Skin of body (tissue), 3 donors: ENCODE measurements at places on chromosomes 12 and 14. TPM values are rescaled to one million over a fixed set of nuclear protein-coding genes. Genes with fewer than 3 reads are reported as not detected.

The MIP gene
- not detected for total RNA-seq

The RNF31 gene
- total RNA-seq: 24.2 TPM

The RALGAPA1 gene
- total RNA-seq: 110 TPM

The C12orf60 gene
- total RNA-seq: 1.4 TPM

The ZFHX2 gene
- 0.39 TPM for total RNA-seq

The TMEM253 gene
- 0.39 TPM for total RNA-seq

The PRIMA1 gene
- 0.99 TPM for total RNA-seq

The COCH gene
- 7.9 TPM for total RNA-seq

The FOXN3 gene
- 46.9 TPM for total RNA-seq

The FAM222A gene
- total RNA-seq: 1.4 TPM

The HOXC12 gene
- total RNA-seq: 0.30 TPM

The SLC25A47 gene
- not detected for total RNA-seq

The CCDC177 gene
- total RNA-seq: not detected

The TAS2R8 gene
- not detected for total RNA-seq

The DEGS2 gene
- 7.4 TPM for total RNA-seq

The NOVA1 gene
- total RNA-seq: 11.5 TPM

The SRRM4 gene
- total RNA-seq: 0.10 TPM

The RGS6 gene
- total RNA-seq: 3.9 TPM

The MMP17 gene
- 8.5 TPM for total RNA-seq

The CYP27B1 gene
- 0.79 TPM for total RNA-seq

The MSI1 gene
- total RNA-seq: 0.99 TPM

The SLC10A1 gene
- not detected for total RNA-seq

The MMAB gene
- 17.9 TPM for total RNA-seq

The OTUB2 gene
- 2.9 TPM for total RNA-seq

The P2RX2 gene
- not detected for total RNA-seq

The NFYB gene
- total RNA-seq: 17.6 TPM

The SLC39A2 gene
- 9.5 TPM for total RNA-seq

The VWF gene
- total RNA-seq: 51.8 TPM

The C1R gene
- 78.8 TPM for total RNA-seq

The FAM186B gene
- 0.59 TPM for total RNA-seq

The R3HDM2 gene
- 32.9 TPM for total RNA-seq

The POTEM gene
- total RNA-seq: not detected

The SLC2A14 gene
- total RNA-seq: not detected

The OTOGL gene
- 0.30 TPM for total RNA-seq

The TAS2R14 gene
- 6.8 TPM for total RNA-seq

The CD163 gene
- total RNA-seq: 15.0 TPM

The OR4K15 gene
- total RNA-seq: not detected

The RPL10L gene
- total RNA-seq: not detected

The TAS2R7 gene
- total RNA-seq: not detected

The LRP6 gene
- 62.2 TPM for total RNA-seq

The ATF1 gene
- 36.4 TPM for total RNA-seq

The SSPN gene
- total RNA-seq: 30.6 TPM

The CLEC1B gene
- 0.39 TPM for total RNA-seq

The LALBA gene
- not detected for total RNA-seq

The TUBA1B gene
- total RNA-seq: 503 TPM

The OR6C2 gene
- total RNA-seq: not detected

The RASAL1 gene
- total RNA-seq: 8.1 TPM

The ANKRD33 gene
- total RNA-seq: not detected

The SLC5A8 gene
- 1.7 TPM for total RNA-seq

The NGB gene
- not detected for total RNA-seq

The PTCSC3 gene
- not detected for total RNA-seq

The PAWR gene
- 46.6 TPM for total RNA-seq

The ITGB7 gene
- total RNA-seq: 2.5 TPM

The NOS1 gene
- total RNA-seq: 1.7 TPM

The CD69 gene
- total RNA-seq: 9.7 TPM

The DENR gene
- total RNA-seq: 37.8 TPM

The CLMN gene
- total RNA-seq: 13.6 TPM

The RAP1B gene
- total RNA-seq: 178 TPM

The SCN8A gene
- 4.1 TPM for total RNA-seq
